ENCODE measurements at places on chromosomes 5 and 9.

DNA sequence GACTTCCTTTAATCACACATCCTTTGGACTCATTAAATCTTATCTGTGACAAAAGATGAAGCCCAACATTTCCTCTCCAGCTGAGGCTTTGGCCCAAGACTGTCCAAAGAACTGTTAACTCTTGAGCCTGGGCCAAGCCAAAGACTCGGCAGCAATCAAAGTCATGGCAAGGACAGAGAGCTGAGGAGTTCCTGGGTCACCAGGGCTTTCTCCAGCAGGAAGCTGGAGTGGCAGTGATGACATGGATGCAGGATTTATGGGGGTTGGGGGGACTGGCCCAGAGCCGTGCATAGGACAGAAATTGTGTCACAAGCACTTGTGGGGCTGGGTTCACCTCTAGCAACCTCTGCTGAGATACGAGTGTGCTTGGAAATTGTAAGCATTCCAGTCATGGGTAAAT lies 440.3 kb downstream of the PLK2 start:
- DNase-seq = no peak

DNA sequence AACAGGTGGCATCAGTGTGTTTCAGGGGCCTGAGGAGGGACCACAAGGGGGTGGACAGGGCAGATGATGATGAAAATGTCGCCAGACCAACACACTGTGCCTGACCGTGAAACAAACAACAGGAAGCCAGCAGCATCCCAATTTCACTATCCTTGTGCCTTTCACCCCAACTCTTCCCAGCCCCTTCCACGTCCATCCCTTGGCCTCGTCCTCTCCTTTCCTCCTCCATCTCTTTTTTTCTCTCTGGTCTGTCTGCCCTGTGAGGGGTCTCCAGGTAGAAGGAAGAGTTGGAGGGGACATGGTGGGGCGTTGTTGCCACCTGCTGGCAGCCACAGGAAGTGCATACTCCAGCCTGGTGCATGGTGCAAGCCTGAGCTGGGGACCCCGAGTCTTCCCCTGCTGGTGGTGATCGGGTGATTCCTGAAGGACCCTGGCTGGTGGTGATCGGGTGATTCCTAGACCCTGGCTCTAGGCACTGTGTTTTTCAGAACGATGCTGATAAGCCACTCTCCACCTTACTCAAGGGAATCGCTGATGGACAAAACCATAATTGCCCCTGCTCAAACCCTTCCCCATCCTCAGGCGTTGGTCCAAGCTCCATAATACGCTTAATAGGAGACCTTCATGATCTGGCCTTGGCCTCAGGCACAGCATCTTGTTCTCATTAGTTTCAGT lies 21.7 kb upstream of the NSD1 start:
- no peak for DNase-seq

DNA sequence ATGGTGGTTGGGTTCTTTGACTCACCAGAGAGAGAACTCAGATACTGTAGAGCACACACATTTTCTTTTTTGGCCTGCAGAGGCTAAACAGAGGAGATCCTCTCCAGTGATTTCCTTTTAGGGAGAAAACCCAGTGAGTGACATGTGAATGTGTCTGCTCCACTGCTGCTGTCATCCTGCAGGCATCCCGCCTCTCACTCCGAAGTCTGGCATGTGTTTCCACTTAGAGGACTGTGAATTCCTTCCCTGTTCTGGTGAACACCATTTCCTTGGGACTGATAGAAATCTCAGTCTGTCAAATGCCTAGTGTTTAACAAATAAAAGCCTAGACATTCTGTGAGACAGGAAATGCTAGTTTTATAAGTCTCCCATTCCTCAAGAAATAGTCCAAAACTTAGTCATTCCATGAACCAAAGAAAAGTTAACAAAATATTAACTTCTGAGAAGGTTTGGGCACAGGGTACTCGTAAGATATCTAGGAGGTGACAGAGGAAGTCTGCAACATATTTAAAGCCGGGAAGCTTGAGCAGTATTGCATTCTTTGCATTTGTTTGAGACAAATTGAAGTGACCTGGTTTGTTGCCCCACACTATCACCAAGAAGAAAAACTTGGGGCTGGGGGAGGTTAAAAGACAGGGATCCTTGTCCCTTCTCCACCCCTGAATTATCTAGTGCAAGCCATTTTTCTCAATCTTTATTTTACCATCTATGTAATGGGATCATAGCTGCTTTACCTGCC lies 74.9 kb upstream of the NIPAL4 start:
- no peak for DNase-seq

DNA sequence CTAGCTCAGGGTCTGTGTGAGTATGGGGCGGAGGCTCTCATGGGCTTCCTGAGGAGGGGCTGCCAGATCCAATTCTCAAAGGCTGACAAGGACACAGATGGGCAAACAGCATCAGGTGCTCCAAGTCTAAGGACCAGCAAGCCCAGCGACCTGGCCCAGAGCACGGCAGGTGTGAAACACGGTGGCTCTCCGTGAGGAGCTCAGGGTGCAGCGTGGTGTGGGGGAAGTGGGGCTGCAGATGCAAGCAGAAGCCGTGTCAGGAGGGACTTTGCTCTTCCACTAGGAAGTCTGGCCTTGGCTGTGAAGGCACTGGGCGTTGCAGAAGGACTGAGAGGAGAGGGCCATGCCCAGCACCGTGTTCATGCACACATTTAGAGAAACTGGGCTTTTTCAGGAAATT lies 420.0 kb downstream of the GADD45G start:
- DNase-seq = no peak

- no peak for DNase-seq
Measured at GRCh38 chr5:138972230-138972629, 97.1 kb upstream of the LRRTM2 start.

- DNase-seq = no peak
Measured at GRCh38 chr5:172420235-172420939, 33.9 kb downstream of the SH3PXD2B start.

DNA sequence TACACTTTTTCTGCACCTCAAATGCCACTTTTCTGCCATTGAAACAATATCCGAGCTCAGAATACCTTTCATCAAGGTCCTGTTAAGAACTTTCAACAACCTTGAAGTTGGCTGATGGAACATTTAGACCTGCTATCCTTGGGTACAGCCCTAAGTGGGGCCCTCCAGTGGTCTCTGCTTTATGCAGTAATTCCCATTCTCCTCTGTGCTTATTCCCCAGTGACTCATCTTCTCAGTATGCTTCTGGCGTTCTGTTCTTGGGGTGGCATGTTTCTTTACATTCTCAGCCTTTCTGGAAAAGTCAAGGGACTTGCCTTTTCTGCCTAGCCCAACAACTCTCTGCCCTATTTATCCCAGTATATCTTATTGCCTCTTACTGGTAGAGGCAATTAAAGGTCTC lies 7.1 kb downstream of the ANP32B start:
- no peak for DNase-seq

GRCh38 chr9:121844562-121844961 lies 193.1 kb downstream of the DAB2IP start:
- DNase-seq = no peak

DNA sequence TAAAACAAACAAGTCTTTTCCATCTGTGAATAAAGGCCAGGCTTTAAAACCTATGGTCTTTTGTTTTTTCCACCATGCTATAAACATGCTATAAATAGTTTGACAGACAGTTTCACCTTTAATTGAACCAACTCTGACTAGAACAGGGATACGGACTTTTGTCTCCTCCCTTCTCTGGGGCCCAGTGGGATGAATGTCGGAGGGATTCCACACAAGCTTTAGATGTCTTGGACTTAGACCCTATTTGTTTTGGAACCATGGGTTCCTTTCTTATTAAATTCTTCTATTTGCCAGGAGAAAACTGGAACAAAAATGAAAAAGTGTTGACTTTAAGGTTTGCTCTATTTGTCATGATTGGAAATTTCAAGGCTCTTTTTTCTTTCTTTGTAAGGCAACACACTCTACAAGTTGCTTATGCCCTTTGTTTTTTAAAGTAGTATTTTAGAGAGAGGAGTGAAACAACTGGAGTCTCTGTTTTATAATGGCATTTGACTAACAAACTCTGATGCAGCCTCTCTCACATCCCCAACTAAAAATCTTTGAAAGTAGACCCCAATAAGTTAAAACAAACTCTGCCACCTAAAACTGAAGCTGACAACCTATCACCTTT lies 145.3 kb downstream of the MLLT3 start:
- DNase-seq = no peak

DNA sequence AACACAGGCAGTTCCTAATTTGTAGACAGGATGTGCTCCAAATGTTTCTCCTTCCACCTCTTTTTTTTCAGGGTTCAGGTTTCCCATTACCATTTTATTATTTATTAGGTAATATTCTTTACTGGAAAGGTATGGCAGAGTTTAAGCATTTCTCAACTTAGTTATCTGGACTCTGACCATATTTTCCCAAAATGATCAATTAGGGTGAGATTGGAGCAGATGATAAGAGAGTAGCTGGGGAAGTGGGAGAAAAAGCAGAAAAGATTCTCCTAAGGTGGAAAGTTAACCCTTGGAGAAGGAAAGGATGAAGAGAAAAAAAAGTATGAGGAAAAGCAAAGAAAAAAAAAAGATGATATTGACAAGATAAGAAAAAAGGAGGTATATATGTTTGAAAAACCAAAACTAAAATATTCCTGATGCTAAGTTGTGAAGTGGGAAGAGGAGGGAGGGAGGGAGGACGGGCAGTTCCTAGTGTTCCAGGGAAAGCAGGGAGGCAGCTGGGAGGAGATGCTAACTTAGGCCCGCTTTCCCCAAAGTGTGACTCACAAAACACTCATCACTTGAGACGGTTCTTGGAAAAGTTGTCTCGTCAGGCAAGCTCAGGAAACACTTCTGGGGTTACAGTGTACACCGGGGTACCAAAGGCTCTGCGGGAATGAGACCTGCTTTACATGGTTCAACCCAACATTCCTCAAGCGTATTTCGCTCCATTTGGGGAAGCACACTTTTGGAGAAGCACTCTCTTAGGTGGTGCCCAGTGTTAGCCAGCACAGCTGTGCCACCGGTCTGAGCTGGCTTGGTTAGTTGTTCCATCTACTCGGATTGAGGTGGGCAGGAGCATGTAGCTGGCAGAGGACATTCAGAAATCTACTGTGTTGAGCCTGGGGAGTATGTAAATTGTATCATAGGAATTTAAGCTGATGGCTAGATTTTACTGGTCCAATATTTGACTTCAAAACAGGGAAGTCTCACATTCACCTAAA lies 35.1 kb downstream of the B4GALT1 start:
- no peak for DNase-seq

GRCh38 chr9:128727640-128728248 lies 3.8 kb upstream of the ZDHHC12 start:
- DNase-seq = no peak

DNA sequence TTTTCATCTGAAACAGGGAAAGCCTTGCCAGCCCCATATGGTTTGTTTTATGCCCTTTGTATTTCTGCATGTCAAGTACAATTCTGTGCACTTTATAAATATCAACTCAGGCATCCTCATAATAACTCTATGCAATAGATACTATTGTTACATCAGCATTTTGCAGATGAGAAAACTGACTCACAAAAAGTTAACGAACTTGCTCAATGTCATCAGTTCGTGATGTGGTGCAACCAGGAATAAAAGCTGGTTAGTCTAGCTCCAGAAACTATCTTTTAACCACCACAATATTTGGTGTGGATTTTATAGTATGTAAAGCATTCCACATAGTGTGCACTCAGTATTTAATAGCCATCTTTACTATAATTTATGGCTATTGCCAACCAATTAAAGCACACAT lies 134.9 kb downstream of the MRPS30 start:
- DNase-seq = no peak

- DNase-seq = no peak
Measured at GRCh38 chr9:22214497-22215031, 205.5 kb upstream of the CDKN2B start.

DNA sequence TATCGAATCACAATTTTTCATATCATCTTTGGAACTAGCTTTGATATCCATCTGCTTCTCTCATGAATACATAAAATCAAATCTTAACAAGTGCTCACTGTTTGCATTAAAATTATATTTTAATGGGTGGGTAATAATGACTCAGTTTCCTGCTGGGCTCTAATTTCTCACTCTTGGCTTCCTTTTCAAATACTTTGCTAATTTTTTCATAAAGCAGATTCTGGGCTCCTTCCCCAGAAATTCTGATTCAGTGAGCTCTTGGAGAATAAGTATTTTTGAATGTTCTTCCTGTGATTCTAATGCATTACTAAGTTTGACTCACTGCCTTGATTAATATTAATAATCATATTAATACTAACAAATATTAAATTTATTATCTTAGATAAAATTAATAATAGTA lies 48.9 kb downstream of the YIPF5 start:
- DNase-seq = no peak

GRCh38 chr5:157479166-157479565 lies 19.2 kb downstream of the NIPAL4 start:
- DNase-seq = no peak

GRCh38 chr5:14003936-14004335 lies 59.4 kb upstream of the DNAH5 start:
- no peak for DNase-seq

DNA sequence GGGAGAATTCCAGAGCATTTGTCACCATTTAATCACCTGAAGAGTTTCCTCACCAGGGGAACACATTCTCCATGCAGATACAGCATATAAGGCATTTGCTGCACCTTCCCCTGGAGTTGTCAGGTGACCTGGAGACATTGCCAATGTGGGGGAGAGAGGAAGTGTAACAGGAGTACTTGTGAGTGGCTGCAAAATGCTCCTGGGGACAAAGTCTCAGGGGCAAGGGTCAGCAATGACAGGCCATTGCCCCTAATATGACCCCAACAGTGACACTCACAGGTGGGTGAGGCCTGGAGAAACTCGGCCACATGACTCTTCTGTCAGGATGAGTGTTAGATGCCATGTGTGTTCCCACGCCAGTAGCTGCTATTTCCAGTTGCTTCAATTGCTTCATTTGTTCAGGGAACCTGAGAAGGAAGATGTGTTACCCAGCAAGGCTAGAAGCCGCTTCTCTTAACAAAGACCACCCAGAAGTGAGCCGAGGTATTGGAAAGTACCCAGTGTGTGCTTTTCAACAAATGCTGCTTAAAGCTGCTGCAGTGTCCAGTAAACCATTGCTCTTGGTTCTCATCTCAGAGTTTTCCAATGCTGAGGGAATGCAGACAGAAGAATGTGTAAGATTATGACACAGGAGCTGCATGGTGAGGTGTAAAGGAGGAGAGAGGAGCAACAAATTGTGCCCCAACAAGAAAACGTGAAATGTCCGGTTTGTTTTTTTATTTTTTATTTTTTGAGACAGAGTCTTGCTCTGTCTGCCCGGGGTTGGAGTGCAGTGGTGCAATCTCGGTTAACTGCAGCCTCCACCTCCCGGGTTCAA lies 128.2 kb upstream of the SLC44A1 start:
- DNase-seq = no peak

GRCh38 chr9:124392871-124393460 lies 22.3 kb downstream of the PSMB7 start:
- DNase-seq = no peak
